T1000 (cell line): ENCODE measurements at places on chromosomes 7 and 10.
A peak's percentile ranks its signal among the peaks of the same experiment; 100 is the strongest.

DNA sequence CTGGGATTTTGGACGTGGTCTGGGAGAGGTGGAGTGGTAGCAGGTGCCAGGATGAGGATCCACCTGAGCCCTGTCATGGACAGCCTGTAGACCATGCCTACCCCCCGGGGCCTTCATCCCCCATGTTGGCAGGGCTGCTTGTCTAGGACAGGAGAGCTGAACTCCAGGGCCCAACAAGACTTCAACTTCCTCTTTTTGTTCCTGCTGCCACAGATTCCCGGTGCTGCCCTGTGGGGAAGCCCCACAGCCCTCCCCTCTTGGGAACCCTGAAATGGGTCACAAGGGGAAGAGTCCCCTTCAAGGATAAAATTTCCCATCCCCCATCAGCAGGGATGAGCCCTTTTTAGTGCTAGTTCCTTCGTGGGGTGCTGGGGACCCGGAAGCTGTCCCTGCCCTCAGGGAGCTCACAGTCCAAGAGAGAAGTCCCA is 1.3 kb upstream of the CUEDC2 start:
- DNase-seq = no peak

DNA sequence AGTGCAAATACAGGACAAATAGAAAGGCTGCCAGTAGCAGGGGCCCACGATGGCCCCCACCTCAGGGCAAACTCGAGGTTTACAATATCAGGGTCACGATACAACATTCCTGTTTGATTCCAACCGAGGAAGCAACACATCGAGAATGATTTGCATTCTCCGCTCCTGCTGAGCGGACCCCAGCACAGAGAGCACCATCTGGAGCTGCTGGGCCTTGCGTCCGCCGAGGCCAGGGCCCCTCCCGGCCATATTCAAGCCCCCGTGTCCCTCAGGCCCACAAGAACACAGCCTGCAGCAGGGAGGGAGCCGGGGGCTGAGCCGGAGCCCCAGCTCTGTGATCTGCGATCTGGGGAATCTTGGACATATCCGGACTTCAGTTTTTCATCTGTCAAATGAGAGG is 84.3 kb downstream of the PRKAG2 start:
- DNase-seq = no peak

GRCh38 chr10:118925404-118926071 is 104.0 kb upstream of the NANOS1 start:
- no peak for DNase-seq

- DNase-seq = no peak
Observed at GRCh38 chr7:39810710-39811109, 139.3 kb upstream of the CDK13 start.

DNA sequence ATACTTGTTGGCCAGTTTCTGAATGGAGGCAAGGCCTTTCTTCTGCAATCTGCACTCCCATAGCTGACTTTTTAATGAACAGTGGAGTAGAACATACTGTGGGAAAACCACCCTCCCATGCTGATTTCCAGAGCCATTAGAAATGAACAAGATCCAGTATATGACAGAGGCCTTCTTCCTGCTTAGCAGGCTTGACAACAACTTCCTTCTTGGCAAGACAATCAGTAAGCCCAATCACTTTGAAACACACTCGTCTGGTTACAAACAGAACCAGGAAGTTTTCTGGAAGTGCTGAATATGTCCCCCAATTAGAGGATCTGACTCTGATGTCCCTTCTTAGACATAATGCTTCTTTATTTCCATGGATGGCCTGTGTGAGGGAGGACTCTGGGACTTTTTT is 103.4 kb downstream of the SAMD9 start:
- no peak for DNase-seq

DNA sequence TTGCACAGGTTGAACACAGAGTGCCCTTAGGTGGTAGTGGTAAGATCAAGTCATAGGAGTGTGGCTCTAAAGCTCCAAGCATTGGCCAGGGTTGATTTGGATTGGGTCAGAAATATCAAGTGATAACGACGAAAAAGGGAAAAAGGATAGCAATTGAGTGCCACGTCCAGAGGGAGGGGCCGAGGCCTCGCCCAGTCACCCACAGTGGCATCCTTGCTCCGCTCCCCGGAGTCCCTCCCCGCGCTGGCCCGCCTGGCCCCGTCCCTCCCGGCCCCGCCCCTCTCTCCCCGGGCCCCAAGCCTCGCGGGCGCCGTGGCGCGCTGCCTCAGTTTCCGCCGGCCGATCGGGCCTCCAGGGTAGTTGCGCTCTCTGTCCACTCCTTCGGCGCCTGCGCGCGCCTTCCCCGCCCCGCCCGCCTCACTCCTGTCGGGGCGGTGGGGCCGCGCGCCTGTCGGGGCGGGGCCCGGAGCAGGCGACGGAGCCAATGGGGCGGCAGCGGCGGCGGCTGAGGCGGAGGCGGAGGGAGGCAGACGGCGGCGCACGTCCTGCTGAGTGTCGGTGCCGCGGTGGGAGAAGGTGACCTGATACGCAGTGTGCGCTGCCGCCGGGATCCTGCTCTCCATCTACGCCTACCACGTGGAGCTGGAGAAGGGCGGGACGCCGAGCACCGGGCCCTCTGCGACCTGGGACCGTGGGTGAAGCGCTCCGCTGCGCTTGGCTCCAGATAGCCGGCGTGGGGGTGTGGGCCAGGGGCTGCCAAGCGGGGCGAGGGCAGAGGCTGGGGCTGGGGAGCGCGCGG is 209.1 kb upstream of the ZNF722 start:
- no peak for DNase-seq

DNA sequence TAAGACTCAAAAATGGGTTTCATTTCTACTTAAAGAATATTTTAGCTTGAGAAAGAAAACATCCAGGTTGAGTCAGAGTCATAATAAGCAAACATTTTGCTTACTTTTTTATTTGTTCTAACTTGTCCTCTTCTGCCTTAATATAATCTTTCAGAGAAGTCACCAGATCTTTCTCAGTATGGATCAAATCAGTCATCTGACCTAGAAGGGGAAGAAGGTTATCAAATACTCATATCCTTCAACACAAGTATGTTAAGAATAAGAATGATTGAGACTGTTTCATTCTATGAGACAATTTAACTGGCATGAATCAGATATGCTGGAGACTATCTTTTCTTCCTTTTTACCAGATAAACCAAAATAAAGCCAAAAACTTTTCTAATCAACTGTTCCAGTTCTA is 23.0 kb downstream of the P4HA1 start:
- DNase-seq = no peak

DNA sequence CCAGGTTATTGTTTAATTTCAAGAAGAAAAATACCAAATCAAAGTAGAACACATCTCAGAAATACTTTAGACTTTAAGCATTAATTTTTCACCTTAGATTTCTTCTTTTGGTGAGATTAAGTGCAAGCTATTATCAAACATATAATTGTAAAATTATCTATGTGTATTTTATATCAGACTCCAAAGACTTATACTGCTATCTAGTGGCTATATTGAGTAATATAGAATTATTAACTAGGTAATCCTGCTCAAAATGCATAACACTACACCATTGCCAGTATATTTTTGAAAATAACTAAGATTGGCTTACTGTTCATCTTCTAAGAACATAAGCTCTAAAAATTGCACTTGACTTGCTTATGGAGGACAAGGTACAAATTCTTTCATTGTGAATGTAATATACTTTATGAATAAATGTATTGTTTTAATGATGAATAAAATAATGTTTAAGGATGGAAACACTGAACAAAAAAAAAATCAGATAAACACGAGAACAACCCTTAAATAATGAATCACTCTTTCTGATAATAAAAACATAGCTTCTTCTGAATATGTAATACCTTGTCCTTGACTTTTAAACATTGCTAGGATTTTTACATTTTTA is 86.7 kb upstream of the GNAI1 start:
- DNase-seq = no peak

DNA sequence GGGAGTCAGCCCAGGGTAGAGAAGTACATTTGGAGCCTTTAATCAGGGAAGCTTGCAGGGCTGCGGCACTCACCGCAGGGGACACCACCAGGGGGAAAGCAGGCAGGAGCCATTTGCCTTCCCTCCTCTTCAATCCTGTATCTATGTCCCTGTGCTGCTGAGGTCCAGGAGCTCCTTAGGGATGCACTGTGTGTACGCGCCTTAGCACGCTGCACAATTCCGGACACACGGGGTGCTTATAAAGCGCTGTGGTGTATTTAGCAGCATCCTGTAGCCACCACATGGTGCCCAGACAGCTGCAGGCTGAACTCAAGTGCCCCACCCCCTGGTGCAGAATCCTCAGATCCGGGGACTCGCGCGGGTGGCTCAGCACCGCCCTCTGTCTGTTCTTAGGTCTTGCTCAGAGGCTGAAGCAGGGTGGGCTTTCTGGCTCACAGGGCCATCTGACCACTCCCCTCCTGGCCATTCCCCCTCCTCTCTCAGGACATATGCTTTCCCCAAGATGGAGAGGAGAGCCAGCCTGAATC is 421.4 kb downstream of the SDK1 start:
- no peak for DNase-seq

GRCh38 chr7:102291056-102291915 is 4.6 kb downstream of the SH2B2 start:
- no peak for DNase-seq

GRCh38 chr7:28779954-28780353 is 178.2 kb downstream of the TRIL start:
- no peak for DNase-seq

DNA sequence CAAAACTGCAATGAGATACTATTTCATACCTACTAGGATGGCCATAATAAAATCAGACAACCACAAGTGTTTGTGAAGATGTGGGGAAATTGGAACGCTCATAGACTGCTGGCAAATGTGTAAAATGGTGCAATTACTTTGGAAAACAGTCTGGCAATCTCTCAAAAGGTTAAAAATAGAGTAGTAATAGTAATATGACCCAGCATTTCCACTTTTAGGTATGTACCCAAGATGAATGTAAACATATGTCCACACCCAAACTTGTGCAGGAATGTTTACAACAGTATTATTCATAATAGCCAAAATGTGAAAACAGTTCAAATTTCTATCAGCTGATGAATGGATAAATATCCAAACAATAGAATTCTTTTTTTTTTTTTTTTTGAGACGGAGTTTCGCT is 731.6 kb upstream of the ANKRD30A start:
- DNase-seq = no peak

DNA sequence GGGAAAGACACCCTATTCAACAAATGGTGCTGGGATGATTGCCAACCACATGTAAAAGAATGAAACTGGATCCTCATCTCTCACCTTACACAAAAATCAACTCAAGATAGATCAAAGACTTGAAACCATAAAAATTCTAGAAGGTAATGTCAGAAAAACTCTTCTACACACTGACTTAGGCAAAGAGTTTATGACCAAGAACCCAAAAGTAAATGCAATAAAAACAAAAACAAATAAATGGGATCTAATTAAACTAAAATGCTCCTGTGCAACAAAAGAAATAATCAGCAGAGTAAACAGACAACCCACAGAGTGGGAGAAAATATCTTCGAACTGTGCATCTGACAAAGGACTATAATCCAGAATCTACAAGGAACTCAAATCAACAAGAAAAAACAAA is 504.2 kb upstream of the MBL2 start:
- no peak for DNase-seq

GRCh38 chr10:94992811-94993210 is 54.4 kb downstream of the CYP2C9 start:
- peak; percentile 92 for DNase-seq

GRCh38 chr7:92955081-92955480 is 118.7 kb upstream of the CDK6 start:
- no peak for DNase-seq

DNA sequence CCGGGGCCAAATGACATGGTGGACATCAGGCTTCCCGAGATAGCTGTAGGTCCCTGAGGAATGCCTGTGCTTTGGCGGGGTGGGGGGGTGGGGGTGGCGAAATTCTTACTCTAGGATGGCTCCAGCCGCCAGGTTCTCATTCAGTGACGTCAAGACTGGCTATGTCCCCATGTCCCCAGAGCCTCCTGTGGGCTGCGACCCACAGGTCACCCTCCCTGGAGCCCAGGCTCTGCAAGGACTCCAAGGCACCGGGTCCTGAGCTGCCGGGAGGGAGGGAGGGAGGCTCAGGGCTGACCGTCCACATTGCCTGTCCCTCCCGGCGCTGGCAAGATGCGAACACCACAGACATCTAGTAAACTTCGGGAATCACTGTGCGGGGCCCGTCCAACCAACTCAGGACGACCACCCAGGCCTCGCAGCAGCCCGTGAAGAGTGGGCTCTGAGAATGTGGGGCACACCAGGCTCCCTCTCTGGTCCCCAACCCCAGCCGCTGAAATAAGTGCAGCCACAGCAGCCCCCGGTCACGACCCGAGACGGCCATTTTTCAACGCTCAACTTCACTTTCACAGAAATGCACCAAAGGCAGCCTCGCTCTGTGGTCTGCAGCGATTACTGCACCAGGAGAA is 12.6 kb downstream of the GPR146 start:
- no peak for DNase-seq

DNA sequence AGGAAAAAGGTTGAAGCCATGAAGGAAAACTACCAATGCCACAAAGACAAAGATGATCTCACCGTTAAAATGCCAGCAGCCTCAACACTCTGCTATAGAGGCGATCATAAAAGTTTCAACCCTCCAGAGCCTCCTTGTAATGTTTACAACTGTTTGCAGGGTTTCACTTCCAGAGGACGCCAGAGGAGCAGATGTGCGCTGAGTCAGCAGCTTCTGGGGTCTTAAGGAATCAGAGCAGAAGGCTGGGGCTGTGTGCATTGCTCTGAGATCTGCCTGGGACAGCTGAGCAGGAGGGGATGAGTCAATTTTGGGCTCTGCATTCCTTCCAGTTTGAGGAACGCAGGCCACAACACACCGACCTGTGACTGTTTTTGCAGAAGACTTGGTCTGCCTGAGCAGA is 98.3 kb downstream of the TMEM130 start:
- DNase-seq = no peak

- DNase-seq = no peak
Observed at GRCh38 chr7:70638158-70639107, 493.5 kb upstream of the GALNT17 start.

- DNase-seq = no peak
Observed at GRCh38 chr7:106779877-106780276, 85.2 kb upstream of the PIK3CG start.

GRCh38 chr7:158368449-158368848 is 219.2 kb downstream of the PTPRN2 start:
- no peak for DNase-seq

DNA sequence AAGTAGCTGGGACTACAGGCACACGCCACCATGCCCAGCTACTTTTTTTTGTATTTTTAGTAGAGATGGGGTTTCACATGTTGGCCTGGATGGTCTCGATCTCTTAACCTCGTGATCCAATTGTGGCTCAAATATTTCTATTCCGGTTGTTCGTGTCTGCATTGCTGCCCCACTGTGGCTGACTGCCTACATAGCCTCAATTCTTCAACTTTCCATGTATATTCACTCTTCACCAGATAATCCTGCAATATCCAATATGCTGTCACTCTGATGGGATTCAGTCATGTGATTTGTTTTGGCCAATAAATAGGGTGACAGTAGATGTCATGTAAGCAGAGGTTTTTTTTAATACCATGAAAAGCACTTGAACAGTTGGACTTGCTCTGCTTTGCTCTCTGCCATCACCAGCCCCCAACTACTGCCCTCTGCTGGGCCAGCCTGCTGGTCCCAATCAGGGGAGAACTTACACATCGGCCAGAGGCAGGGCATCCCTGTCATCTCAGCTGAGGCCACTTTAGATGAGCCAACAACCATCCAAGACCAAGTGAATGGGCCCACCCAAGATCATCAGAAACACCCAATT is 56.7 kb downstream of the NSUN6 start:
- DNase-seq = no peak
